GM04504 (cell line): ENCODE measurements at places on chromosomes 13 and 19.

DNA sequence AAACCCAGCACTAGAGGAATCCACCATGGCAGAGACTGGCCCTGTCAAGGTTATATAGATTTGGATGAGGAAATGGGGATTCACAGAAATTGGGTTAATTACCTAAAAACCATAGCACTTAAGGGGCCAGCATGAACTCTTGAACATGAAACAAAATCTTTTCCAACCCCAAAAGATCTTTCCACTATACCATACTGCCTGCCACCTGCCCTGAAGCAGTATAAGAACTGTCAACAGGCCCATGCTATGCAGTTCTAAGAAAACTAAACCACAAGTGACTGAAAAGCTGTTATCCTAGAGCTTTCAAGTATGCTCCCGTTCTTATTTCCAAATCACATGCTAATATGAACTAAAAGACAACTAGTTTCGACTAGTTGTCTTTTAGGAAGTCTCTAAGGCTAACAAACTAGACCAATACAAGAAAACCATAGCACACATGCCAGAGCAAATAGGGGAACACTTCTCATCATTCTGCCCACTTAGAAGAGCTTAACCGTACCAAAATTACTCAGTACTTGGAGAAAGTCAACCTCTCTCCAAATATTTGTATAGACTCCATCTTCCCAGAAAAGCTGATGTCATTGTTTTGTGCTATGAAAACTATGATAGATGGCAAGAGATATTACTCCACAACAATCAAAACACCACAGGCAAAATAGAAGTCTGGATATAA, 27.5 kb downstream of the HSPH1 start:
- no peak for DNase-seq

GRCh38 chr19:14517840-14518505, at the start of gene DNAJB1:
Gene DNAJB1, minus strand, starts transcription at chr19:14518397. Its CDS starts 48 bp downstream, at chr19:14518349.
- peak; percentile 89 for DNase-seq

DNA sequence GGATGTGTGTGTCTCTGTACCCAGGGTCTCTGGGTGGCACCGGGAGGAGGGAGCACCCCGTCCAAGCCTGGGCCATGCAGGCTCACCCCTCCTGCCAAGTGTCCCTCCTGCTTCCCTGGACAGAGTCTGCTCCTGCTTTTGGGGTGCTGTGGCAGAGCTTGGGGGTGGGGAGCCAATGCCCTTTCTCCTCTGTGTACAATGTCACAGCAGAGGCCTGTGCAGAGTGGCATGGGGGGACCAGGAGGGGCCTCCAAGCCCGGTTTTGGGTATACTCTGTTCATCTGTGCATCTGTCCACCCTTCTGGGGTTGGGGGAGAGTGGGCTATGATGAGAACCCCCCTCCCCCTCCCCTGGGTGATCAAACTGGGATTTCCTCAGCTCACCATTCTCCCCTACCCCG, 33.5 kb downstream of the PDE4A start:
- no peak for DNase-seq

DNA sequence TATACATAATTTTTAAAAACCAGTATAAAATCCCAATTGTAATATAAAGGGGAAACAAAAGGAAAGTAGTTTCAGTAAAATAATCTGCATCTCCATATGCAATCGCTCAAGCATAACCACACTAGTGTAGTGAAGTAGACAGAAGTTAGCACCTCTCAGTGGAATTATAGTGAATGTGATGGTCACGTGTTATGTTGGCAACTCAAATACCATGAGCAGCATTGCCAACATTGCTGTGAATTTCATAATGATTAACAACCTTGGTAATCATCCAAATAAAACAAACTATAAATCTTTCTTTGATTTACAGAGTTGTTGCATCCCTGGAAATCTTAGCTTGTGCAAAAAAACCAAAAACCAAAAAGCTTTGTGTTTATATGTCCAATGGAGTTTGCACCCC, 77.3 kb upstream of the SIAH3 start:
- no peak for DNase-seq

- DNase-seq: no peak
Measured at GRCh38 chr19:15115080-15115479, 7.9 kb downstream of the SYDE1 start.

DNA sequence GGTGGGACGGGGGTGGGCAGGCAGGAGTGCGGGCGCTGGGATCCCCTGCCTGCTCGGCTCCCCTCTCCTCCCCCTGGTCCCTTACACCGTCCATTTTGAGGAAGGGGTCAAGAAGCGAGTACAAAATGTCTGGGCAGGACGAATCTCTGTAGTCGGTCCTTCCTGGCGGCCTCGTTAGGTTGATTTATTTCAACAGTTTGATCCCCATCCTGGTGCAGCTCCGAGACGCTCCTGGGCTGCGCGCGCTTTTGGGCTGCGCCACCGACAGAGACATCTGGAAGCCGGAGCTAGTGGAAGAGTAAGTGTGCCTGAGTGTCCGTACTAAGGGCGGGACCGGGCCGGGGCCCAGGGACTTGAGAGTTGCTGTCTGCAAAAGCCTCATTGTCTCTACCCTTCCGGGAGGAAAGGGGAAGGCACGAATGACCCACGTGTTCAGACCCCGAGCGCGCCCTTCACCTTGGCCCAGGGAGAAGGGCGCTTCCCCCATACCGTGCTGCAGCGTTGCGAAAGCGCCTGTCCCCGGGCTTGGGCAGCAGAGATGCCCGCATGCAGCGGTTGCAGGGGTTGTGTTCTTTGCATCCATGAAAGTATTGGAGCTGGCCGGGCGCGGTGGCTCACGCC, 1.8 kb downstream of the ZNF114 start:
- DNase-seq: no peak

DNA sequence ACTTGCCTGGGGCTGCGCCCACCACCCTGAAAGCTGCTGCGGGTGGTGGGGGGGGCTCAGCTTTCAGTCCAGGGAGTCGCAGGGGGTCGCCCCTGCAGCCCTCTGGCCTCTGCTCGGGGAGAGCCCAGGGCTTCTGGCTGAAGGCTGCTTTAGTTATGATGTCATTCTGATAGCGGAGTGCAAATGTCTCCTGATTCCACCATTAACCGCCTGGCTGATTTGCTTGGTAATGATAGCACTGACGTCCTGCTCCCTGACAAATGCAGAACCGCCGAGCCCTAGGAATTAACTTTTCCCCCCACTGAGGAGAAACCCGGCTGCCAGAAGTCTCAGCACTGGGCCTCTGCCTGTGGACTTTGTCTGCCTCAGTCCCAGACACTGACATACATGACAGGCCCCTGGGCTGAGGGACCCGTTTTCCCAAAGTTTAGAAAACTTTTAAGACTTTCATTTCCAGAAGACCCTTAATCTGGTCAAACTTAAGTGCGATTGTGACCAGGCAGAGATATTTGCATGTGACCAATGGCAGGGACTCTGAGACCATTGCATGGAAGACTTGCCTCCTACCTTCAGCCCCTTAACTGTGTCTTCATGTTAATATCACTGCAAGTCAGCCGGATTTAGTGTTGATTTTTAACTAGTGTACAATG, 142.5 kb upstream of the ZNF536 start:
- DNase-seq: no peak

DNA sequence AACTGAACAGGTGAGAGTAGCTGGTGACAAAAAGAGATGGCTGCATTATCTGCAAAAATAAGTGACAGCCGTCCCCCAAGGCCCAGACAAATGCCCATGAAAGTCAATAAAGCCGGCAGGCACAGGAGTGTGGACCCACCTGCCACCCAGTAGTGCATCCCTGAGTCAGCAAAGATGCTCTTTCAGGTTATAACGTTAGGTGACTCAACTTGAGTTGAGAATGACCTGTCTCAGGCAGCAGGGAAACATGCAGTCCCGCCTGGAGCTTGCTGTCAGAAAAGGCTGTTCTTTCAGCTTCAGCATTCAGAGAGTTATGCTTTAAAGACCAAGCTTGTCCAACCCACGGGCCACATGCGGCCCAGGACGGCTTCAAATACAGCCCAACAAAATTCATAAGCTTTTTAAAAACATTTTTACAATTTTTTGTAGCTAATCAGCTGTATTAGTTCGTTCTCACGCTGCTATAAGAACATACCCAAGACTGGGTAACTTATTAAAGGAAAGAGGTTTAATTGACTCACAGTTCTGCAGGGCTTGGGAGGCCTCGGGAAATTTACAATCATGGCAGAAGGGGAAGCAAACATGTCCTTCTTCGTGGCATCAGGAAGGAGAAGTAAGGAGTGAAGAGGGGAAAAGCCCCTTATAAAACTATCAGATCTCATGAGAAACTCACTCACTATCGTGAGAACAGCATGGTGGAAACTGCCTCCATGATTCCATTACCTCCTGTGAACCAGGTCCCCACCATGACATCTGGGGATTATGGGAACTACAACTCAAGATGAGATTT, 110.4 kb downstream of the RAB20 start:
- no peak for DNase-seq

- DNase-seq: no peak
Measured at GRCh38 chr13:32581177-32581786, 5.0 kb upstream of the PDS5B start.

DNA sequence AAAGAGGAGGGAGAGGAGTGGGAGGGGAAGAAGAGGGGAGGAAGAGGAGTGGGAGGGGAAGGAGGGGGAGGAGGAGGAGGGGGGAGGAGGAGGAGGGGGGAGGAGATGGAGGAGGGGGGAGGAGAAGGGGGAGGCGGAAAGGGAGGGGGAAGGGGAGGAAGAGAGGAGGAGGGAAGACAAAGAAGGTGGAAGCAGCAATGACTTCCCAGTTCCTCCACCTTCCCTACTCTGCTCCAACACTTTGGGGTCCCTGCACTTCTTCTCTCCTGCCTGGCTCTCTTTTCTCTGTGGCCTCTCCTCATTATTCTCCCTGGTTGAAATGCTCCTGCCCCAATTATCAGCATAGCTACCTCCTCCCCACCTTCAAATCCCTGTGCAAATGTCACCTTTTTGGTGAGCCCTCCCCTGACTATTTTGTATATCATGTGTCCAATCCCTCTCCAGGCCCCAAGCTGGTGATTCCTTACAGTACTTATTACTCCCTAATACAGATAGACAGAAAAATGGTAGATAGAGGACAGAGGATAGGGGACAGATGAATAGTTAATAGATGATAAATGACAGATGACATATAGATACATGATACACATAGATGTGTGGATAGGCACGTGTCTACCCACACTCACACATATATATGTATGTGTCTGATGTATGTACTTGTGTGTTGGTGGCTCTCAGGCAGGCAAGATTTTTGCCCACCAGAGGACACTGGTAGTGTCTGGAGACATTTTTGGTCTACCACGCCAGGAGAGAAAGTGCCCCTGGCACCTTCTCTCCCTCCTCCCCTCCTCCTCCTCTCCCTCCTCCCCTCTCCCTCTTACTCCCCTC, 25.2 kb downstream of the NLRP9 start:
- no peak for DNase-seq

GRCh38 chr13:79481685-79482052, 714 bp downstream of the NDFIP2 start:
- no peak for DNase-seq

DNA sequence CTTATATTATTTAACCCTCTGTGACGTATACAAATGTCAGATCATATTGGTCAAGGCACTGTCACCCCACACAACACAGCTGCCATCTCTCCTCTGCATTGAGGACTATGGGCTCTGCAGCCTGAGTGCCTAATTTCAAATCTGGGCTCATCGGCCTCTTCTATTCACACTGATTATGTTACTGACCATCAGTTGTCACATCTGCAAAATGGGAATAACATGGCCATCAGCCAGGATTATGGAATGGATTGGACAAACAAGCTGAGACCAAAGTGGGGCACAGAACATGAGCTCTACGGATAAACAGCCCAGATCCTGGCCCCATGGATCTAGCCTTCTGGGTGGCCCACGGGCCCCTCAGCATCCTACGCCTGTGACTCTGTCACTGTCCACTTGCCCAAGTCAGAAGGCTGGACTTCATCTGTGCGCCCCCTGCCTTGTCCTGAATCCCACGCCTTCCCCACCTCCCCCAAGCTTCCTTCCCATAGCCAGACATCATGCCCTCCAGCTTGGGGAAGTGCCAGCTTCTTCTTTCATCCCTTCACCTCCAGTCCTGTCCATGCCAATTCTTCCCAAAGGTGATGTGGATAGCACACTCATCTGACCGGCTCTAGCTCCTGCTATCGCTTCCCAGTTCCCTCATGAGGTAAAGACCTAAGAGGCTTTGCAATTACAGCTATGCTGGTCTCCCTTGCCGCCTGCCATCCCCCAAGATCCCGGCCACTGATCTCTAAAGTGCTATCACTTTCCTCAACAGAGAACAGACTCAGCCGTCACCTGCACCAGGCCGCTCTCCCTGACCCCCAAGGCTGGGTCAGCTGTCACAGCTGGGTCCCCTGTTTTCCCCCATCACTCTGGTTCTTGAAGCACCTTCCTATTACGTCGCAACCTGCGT, 872 bp downstream of the FARSA start:
- DNase-seq: no peak

- DNase-seq: no peak
Measured at GRCh38 chr19:12652219-12652618, 14.3 kb downstream of the MAN2B1 start.

- DNase-seq: no peak
Measured at GRCh38 chr19:38213911-38214625, 10.0 kb downstream of the DPF1 start.

GRCh38 chr13:105721016-105721415, 814.4 kb downstream of the EFNB2 start:
- DNase-seq: no peak

DNA sequence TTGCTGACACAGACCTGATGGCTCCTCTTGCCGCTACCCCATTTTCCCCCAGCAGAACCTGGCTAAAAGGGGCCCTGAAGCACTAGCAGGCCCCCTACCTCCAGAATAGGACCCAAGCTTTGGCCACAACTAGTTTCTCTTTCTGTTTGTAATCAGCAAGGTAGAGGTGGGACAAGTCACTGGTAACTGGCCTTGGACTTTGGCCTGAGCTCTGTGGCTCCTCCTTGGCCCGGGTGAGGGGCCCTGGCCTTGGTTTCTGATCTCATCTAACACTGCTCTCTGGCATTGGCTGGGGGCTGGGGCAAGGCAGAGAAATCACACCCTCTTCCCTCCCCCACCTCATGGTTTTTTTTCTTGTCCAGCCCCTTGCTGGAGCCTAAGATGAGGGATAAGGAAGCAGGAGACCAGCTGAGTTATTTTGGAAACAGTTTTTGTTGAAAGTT, 2.1 kb downstream of the CALM3 start:
- DNase-seq: no peak

DNA sequence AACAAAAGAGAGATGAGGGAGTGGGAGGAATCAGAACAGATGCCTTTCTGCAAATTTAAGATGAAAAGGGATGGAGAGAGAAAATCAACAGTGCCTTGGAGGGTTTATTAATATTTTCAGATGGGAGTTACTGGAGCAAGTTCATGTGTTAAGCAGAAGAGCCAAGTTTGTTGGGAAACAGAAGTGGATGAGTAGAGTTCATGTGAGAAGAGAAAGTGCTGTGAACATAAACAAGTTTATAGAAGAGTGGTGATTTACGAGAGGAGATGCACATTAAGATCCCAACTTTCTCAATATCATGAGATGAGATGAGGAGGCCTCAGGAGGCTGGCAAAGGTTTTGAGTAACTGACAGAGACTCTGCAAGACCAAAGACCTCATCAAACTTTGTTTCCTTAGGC, 274.1 kb upstream of the HTR2A start:
- DNase-seq: no peak
